ENCODE measurements at places on chromosomes 3 and 15.

GRCh38 chr3:169146866-169147237 is 516.7 kb downstream of the MECOM start:
- DNase-seq: no peak

DNA sequence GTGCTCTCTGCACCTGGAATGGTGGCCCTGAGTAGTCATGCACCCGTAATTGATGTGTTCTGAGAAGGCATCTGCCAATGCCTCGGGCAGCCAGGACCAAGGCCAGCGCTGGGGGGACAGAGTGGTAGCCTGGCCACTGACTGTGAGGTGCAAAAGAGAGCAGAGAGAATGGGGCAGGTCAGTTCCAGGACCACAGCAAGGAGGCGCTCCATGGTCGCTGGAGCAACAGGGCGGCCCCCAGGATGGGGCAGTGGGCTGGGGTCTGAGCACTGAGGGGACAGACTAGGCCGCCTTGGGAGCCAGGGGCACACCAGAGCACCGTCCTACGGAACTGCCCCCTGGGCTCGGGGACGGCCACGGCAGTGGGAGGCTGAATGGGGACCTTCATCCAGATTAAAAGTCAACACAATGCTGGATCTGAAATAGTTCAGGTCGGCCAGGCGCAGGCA is 48.3 kb upstream of the IQSEC1 start:
- no peak for DNase-seq

DNA sequence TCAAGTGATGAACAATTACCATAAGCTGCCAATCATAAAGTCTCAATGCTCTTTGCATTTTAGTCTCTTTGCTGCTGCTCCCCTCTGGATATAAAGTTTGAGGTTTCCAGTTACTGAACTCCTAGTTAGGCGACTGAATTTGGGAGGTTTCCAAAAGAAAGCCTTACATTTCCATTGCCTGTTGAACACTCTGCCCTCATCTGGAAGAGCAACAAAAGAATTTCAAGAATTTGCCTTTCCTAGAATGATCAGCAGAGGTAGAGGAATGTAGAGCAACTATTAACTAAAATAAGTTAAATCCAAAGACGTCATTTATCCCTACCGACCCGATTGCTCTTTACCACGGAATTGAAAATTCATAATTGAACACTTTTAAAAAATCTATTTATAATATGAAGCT is 53.4 kb upstream of the PRICKLE2 start:
- DNase-seq: no peak

DNA sequence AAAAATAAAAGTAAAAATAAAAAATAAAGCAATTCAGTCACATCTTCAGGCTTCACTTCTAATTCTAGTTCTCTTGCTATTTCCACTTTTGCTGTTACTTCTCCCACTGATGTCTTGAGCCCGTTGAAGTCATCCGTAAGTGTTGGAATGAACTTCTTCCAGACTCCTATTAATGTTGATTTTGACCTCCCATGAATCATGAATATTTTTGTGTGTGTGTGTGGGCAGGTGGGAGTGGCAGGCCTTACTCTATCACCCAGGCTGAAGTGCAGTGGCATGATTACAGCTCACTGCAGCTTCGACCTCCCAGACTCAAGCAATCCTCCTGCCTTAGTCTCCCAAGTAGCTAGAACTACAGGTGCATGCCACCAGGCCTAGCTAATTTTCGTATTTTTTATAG is 10.7 kb downstream of the USP4 start:
- no peak for DNase-seq

DNA sequence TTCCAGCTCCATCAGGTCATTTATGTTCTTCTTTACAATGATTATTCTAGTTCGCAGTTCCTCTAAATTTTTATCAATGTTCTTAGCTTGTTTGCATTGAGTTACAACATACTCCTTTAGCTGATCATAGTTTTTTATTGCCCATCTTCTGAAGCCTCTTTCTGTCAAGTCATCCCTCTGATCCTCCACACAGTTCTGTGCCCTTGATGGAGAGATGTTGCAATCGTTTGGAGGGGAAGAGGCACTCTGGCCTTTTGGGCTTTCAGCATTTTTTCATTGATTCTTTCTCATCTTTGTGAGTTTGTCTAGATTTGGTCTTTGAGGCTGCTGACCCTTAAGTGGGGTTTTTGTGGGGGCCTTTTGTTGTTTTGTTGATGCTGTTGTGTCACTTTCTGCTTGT is 234.6 kb upstream of the CBLB start:
- DNase-seq: no peak

DNA sequence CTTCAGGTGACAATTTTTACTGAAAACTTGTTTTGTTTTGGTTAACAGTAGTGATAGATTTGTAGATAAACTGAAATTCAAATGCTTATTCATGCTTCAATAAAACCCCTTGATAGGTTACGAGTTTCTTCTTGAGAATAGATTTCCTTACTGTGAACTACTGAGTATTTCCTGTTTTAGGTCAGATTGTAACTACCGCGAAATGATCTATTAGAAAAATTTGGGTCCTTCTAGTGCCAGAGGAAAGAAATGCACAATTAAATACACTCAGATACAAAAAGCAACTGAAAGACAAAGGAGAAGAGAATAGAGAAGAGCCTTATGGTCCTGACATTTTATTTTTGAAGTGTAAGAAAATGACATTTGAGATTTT is 251.7 kb upstream of the TBL1XR1 start:
- DNase-seq: no peak

GRCh38 chr3:123997543-123997942 is 5.6 kb upstream of the ROPN1 start:
- no peak for DNase-seq

DNA sequence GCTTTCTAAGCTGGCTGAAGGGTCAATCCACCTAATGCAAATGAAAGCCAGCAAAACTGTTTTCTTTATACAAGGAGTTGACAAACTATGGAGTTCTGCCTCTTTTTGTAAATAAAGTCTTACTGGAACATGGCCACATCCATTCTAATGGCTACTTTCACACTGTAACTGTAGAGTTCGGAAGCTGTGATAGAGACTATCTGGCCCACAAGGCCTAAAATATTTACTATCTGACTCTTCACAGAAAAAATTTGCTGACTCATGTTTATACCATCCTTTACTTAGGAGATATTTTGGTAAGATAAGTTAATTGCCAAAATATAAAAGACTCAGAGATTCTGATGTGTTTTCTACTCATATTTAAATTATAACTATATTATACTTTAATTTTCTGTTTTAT is 93.7 kb upstream of the GK5 start:
- no peak for DNase-seq

DNA sequence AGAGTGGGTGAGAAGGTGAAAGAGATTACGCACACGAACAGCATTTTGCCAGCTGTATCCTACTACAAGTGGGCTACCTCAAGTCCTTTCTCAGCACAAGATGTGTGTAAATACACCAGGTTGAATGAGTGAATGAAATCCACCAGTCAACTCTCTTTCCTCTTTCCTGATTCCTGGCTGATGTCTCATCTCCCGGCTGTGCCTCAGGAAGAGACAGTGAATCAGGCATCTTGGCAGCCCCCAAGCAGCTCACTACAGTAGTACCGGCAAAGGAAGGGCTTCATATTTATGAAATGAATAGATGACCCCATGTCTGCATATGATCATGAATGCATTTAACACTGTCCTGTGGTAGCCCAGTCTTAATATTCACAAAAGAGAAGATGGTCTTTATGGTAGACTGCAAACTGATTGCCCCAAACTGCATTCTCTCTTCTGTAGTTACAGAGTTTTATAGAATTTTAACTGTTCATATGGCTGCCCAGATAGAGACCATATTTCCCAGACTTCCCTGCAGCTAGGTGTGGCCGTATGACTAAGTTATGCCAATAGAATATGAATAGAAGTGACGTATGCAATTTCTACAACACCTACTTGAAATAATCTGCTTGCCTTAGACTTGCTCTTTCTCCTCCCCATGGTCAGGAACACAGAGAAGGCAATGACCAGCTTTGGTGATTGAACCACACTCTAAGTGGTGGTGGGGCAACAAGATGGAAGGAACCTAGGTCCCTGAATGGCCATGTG is 22.7 kb downstream of the MGLL start:
- no peak for DNase-seq

- no peak for DNase-seq
Observed at GRCh38 chr3:58073301-58074108, 65.3 kb downstream of the FLNB start.

DNA sequence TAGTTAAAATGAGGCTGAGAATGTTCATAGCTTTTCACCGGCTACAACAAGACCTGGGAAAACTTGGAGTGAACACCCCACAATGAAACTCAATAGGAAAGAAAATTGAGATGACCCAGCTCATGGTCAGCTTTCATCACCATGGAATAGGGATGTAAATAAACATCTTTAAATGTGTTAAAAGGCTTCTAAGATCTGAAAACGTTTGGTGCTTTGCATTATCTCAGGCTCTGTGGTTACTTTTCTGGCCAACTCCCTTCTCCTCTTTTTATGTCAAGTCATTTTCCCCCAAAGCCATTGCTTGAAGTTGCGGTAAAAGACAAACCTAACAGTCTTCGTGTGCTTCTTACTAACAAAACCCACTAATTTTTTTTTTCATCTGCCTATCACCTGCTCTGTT is 195.8 kb downstream of the MECOM start:
- DNase-seq: no peak

GRCh38 chr3:61354604-61355003 is 103.4 kb upstream of the FHIT start:
- DNase-seq: no peak

DNA sequence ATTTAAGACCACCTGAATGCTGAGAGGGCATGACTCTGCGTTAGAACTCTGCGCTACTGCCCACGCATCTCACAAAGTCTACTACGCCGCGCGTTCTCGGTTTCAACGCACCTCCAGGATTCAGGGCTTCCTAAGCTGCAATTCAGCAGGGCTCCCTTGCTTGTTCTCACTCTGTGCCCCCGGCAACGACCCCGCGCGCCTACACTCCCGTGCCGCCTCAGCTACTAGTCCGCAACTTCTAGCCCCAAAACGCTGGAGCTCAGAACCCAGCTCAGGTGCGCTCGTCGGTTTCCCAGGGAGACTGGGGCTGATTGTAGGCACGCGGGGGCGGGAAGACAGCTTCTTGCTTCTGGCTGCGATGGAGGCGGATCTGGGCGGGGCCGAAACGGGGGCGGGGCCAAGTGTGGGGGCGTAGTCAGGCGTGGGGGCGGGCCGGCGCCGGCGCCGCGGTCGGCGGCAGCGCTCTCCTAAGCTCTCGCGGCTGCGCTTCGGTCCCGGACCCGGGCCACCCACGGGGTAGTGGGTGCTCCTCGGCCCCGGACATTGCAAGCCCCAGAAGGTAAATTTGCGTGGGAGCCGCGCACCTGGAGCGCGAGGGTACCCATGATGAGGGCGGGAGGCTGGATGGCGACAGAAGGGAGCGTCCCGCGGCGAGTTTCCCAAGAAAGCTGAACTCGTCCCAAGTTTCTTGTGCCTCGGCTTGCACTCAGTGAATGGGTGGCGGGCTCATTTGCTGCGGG is at the start of gene ARHGEF26:
Gene ARHGEF26, plus strand, starts transcription at position 430 of the 740 bp plus-strand sequence. CDS start 603 bp downstream, outside the sequence.
- DNase-seq: no peak

- no peak for DNase-seq
Observed at GRCh38 chr15:72156928-72157327, 38.7 kb downstream of the SENP8 start.

DNA sequence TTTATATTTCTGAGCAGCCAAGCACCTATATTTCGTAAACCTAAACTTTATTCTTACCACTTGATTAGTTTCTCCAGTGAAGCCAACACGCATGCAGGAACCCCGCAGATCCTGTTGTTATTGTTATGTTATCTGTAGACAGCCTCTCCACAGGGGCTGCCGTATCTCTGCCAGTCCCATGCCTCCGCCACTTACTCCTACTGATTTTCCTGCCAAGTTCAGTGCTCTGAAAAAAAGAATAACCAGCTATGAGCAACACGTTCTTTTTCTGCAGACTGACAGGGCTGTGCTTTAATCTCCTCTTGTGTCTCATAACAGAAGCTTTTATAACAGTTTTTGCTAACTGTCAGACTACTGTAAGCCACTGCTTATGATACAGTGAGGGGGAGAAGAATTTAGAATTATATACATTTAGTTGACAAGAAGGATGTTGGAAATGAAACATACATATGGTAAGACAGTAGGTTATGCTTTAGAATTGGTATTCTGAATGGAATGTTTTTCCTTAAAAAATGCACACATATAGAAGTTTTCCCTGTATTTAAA is 347.4 kb downstream of the SI start:
- no peak for DNase-seq

DNA sequence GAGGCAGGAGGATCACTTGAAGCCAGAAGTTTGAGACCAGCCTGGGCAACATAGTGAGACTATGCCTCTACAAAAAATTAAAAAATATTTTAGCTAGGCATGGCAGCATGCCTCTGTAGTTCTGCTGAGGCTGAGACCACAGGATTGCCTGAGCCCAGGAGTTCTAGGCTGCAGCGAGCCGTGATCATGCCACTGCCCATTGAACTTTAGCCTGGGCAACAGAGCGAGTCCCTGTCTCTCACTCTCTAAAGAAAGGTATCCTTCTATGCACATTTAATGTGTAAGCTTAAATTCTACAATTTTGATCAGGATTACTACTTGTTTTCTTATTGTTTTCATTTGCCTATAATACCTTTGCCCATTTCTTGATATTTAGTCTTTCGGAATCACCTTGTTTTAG is 26.8 kb downstream of the GALK2 start:
- DNase-seq: no peak

DNA sequence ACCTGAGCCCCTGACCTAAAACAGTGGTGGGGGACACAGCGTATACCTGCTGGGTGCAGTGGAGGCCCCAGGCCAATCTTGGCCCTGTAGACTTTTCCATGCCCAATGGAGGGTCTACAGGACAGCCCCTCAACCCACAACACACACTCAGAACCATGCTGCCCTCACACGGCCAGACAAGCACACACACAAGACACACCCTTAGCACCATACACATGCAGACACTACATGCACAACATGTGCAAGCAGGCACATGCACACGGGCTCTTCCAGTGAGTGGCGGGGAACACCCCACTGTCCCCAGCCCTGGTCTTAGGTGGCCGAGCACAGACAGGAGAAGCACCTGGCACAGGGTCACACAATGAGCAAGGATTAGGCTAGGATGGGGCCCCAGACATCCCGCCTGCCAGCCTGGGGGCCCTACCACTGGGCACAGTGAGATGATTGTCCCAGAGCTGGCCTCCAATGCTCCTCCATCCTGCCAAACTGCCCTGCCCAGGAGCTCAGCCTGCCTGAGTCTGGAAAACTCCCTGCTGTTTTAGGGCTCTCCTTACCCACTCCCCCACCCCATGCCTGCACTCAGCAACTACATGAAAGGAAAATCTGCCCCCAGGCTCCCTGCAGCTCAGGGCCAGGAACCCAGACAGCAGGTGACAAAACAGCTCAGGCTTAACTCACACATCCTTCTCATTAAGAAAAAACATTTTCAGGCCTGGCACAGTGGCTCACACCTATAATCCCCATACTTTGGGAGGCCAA is 15.8 kb downstream of the IQSEC1 start:
- no peak for DNase-seq

- DNase-seq: no peak
Observed at GRCh38 chr3:21893242-21893641, 142.2 kb upstream of the ZNF385D start.
